ENCODE measurements at places on chromosomes 2 and 18.

GRCh38 chr2:128628206-128628605 is 309.5 kb upstream of the HS6ST1 start:
- no peak for DNase-seq

GRCh38 chr18:29596959-29597358 is 1420.0 kb upstream of the CDH2 start:
- no peak for DNase-seq

DNA sequence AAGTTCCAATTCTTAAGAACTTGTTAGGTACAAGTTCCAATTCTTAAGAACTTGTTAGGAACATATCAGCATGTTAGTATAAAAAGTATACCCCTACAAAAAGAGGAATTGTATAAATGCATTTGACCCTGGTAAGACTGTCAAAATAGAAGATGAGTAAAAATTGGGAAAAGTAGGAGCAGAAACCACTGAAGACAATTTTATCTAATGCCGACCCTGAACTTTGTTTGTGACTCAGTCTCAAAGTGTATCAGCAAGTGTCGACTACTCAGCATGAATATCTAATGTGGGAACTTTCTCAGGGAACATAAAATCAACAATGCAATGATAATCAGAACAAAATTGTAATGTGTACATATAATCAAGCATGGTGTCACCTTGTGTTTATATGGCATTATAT is 583 bp upstream of the CD226 start:
- DNase-seq = no peak

DNA sequence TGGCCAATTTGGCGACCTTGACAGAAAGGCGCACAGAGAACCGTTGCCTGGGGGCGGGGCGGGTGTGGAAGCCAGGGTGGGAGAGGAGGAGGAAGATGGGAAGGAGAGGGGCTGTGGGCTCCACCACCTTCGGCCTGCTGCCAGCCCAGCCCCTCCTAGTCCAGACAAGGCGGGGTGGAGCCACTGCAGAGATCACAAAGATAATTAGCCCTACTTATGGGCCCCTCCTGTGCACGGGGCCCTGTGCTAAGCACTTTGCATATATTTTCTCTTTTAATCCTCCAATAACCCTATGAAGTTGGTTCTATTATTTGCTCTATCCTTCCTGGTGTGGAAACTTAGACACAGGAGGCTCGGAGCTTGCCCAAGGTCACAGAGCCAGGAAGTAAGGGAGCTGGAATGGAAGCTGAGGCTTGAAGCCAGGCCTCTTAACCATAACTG is 13.7 kb upstream of the ECEL1 start:
- no peak for DNase-seq

- DNase-seq = no peak
Measured at GRCh38 chr18:52907543-52908308, 567.7 kb downstream of the DCC start.

DNA sequence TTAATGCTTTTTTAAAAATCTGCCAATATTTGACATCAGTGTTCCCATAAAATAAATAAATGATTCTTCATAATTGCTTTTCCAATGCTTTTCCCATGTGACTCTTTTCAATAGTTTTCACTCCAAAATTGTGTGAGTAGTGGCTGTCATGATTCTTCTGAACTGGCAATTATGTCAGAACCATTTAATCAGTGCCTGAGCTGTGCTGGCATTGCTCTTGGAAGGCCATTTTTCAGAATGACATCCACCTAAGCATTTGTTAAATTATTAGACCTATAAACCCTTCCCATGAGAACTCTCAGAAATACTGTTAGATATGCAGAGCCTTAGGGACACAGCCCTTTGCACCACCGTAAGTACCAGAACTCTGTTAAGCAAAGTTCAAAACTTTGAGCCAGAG is 334.9 kb upstream of the RAB12 start:
- no peak for DNase-seq

GRCh38 chr2:72896446-72896845 is 9.2 kb downstream of the SPR start:
- no peak for DNase-seq

DNA sequence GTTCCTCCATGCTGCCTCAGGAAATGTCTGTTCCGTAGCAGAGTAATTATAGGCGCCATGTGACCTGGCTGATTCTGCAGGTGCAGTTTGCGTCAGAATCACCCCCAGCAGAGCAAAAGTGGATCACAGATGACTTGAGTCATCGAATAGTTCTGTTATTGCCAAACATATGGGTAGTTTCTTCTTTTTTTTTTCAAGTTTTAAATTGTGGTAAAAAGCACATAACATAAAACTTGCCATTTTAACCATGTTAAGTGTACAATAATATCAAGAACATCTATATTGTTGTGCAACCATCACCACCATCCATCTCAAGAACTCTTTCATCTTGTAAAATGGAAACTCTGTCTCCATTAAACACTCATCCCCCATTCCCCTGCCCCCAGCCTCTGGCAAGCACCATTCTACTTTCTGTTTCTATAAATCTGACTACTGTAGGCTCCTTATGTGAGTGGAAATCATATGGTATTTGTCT is 177.7 kb upstream of the TWIST2 start:
- no peak for DNase-seq

GRCh38 chr18:10860928-10861327 is 288.4 kb downstream of the PIEZO2 start:
- no peak for DNase-seq

DNA sequence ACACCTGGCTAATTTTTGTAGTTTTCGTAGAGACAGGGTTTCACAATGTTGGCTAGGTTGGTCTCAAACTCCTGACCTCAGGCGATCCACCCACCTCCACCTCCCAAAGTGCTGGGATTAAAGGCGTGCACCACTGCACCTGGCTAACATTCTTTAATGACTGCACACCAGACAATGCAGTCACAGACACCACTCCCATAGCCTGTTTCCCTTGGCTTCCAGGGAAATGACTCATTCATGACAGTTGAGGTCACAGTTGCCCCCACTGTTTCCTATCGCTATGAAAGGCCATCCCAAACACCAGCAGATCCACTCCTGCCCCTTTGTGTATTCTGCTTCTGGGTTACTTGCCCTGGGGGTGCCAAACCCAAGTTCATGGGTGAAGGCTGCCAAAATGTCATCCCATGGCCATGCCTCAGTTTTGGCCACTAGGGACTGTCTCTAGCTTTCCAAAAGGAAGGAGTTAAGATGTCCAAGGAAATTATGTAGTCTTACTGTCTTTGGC is 8.7 kb downstream of the CHMP1B start:
- no peak for DNase-seq

DNA sequence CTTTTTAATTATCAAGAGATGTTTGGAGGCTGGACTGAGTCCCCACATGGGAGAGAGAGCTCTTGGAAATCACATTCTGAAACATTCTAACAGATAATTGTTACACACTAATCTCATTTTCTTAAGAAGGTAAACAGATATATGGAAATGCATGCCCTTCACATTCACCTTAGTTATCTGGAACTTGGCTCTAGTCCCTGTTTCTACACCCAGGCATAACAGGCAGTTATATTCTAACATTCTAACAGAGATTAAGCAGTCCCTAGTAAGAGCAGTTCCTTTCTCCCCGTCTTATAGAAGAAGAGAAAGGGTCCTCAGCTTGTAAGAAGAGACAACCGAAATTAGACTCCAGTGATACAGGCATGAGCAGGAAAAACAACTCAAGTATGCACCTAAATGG is 385.4 kb downstream of the SOX11 start:
- DNase-seq = no peak
